Psoas muscle (tissue), 8 donors: ENCODE measurements at places on chromosomes 4 and X. TPM values are rescaled to one million over a fixed set of nuclear protein-coding genes. Genes with fewer than 3 reads are reported as not detected.
A peak's percentile ranks its signal among the peaks of the same experiment; 100 is the strongest.

DNA sequence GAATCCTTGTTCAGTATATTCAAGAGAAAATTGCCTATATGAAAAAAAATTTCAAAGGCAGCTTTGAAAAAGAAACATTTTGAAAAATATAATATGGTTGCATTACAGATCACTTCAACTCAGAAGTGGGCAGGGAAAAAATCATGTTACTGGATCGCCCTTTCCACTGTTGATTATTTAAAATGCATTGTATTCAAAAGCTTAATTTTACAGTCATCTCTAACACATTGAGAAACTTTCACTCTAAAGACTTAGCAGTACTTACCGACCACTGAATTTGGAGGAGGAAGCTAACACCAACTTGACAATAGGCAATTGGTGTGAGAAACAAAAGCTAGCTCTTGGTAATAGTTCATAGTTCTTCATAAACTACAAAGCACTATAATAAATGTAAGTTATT is 101.9 kb downstream of the CEP135 start:
- no peak for DNase-seq

DNA sequence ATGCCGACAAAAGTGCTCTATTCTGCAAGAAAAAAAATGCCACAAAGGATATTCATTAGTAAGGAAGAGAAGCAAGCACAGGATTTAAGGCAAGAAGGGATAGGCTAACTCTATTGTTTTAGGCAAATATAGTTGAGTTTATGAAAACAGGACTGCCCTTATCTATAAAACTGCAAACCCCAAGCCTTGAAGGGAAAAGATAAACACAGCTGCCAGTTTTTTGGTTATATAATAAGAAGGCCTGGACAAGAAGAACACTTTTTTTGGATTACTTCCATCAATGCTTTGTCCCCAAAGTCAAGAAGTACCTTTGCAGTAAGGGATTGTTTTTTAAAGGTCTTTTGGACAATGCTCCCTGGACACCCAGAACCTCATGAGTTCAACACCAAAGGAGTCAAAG is 45.4 kb upstream of the WWC2 start:
- no peak for DNase-seq

DNA sequence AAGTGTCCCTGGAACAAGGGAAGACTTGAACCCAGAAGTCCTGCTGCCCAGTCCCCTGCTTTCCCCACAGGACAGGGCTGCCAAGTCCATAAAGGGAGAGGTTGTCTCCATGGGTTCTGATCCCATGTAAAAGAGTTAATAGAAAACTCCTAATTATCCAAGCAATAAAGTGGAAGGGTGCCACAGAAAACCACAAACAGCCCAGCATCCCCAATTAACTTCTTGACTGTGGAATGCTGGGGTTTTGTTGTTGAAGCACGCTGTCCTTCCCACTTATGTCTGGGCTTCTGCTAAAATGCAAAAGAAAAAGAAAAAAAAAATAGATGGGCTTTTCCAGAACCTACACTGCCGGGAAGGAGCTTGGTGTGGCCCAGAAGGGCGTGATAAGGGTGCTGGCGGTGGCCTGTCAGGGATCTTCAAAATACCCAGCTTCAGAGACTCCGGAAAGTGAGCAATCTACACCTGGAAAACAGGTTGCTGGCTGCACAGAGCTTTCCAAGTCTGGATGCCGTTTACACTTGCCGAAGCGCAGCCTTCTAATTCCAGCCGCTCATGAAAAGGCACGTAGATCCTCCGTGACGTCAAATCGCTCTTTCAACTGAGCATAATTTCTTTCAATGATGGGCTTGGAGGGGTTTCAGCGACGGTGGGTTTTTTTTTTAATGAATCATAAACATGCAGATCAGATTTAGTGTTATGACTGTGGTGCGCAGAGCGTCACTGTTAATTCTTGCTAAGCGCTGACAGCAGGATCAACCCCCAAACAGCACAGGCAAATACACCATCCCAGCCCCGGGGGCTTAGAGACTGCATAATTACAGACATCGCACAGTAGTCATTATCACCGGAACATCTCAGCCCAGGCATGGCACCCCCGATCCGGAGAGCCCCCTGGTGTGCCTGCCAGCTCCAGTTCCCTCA is 197.6 kb downstream of the BCOR start:
- DNase-seq: no peak

GRCh38 chr4:113958766-113959538 is 20.5 kb downstream of the ARSJ start:
- DNase-seq: no peak

GRCh38 chrX:102515975-102516941 is at the start of gene TMSB15A:
Gene TMSB15A (minus strand): TSS chrX:102516739.
- peak; percentile 77 for DNase-seq

DNA sequence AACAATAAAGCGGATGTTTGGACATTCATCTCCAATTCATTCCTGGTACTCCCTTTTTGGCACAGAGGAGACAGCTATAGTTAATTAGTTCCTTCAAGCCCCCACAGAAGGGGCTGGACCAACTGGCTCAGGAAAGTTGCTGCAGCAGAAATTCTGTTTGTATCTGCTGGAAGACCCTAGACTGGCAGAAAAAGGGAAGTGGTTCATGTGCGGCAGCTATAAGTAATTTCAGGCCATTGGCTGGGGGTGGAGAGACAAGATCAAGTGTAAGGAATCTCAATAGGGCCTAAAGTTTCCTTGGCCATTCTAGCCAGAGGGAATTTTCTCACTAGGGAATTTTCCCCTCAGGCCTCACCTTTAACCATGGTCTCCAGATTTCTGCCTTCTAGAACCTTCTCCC is 89.9 kb upstream of the DHX15 start:
- no peak for DNase-seq

DNA sequence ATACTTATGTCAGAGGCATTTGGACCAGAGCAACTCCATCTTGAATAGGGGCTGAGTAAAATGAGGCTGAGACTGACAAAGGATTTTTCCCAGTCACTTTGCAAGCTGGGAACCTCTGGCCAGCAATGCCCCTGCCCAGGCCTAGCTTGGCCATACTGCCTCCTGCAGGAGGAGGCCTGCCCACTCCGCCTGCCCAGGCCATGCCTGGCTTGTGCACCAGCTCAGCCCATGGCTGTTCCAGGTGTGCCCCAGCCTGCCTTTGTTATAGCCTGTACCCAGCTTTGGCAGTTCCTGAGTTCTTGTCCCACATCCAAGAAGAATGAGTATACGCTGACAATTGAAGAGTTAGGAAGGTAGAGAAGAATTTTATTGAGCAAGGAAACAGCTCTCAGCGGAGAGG is 176.1 kb downstream of the AASDH start:
- no peak for DNase-seq

DNA sequence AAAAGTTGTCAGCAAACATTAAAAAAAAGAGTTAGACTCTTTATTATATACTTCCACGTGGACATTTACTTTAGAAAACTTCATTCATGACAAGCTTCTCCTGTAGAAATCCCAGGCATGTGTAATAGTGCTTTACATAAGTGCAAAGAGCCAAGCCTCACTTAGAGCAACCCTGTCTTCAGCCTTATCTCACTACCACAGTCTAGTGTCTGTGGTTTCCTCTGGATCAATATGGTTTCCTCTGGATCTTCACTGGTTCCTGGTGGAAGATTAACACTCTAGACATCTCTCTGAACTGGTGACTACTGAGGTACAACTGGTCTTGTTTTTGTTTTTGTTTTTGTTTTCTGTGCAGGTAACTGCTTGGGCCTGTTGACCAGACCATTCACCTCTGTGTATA is 18.4 kb upstream of the ARMCX5 start:
- no peak for DNase-seq

DNA sequence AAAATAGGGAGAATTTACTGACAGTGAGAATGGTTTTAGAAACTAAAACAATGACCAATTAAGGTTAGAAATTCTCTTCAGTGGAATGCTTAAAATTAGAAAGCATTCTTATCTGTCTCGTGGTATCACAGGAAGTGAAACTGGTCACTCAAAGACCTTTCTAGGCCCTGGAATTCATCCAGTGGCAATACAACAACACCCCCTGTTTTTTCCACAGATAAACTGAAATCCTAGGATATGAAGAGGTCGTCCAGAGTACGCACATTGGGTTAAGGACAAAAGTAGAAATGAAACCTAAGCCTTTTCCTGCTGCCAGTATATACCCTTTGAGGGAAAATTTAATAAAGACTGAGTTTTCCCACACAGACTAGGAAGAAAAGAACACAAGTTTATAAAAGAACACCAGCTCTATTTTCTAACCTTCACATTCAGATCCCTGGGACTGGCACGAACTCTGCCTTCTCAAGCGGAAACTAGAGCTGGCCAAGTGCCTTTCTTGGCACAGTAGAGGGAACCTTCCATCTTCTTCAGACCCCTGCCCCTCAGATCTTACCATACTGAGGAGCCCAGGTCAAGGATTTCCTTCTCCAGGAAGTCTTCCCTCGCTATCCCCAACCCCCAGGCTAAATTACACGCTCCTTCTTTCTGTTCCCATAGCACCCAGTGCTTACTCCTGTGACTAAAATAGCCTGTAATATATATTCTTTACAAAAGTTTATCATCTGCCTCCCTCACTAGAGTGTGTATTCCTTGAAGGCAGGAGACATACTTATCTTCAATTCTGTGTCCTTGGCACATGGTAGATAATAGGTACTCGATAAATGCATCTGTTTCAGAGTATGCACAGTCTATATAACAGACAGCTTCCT is 16.9 kb downstream of the LHFPL1 start:
- DNase-seq: no peak

- no peak for DNase-seq
Measured at GRCh38 chr4:52799813-52800212, 48.6 kb upstream of the ERVMER34-1 start.

DNA sequence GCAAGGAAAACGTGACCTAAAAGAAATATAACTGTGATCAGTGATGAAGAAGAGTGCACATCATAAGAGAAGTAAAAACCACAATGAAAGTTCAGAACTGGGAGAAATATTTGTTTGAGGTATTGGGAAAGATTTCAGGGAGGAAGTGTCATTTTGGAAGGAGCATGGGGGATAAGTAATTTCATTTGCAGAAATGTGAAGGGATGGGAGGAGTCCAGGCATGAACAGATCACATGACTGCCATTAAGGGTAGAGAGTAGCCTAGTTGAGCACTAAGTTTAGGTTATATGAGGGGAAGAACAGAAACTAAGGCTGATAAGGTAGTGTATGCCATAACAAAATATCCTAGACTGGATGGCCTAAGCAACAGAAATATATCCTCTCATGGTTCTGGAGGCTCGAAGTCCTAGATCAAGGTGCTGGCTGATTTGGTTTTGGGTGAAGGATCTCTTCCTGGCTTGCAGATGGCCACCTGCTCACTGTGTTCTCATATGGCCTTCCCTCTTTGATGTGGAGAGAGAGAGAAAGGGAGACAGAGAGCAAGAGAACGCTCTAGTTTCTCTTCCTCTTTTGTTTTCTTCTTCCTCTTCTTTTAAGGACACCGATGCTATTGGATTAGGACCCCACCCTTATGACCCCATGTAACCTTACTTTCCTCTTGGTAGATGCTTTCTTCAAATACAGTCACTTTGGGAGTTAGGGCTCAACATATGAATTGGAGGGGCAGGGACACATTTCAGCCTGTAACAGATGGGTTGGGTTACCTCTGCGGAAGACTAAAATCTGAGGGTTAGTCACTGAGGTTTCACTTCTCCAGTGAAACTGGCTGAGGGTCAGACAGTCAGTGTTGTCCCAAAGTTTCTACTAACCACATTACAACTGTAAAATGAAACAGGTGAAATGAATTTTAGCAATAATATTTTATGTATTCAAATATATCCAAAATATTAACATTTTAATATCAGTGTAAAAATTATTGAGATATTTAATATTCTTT is 77.9 kb downstream of the EGF start:
- no peak for DNase-seq

PABPC1L2B gene
- total RNA-seq: not detected

- no peak for DNase-seq
Measured at GRCh38 chrX:124764354-124764753, 418.0 kb downstream of the SH2D1A start.

GRCh38 chrX:35291013-35291412 is 348.4 kb downstream of the FAM47B start:
- no peak for DNase-seq

- DNase-seq: no peak
Measured at GRCh38 chr4:164056426-164057142, 562.1 kb downstream of the TMA16 start.

DNA sequence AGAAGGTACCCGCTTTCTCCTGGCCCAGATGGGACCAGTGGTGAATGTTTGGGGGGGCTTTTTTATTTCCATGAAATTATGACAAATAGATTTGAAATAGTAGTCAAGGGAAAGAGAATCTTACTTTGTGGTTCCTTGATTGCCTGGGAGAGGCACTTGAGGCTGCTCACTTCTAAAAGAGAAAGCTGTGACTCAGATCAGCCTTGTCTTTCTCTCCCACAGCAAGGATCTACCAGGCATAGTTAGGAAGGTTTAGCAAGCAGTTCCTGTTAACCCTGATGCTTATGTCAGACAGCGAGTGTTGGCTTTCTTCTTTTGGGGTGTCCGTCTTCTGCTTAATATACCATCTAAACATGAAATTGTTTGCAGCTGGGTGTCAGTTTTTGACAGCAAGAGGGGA is 114.5 kb downstream of the TSPAN7 start:
- no peak for DNase-seq

GRCh38 chr4:42673082-42673425 is 16.1 kb upstream of the ATP8A1 start:
- DNase-seq: peak; percentile 27

DNA sequence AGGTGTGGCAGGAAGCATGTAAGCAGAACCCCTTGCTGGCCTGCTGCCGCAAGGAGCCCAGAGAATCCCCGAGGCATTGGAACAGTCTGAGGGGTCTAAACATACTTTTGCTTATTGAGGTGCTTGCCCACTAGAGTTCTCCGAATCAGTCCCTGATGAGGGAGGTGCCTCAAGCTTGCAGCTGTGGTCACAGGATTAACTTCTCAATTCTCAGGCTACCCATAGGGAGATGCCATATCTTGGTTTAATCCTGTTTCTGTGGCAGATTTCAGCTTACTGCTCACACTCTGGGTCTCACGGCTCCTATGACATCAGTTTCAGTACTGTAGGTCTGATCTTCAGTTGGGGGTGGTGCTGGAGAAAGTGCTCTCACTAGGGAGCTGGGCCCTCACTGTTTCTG is 39.9 kb downstream of the CCNG2 start:
- no peak for DNase-seq

CENPVL3 gene
- total RNA-seq: not detected

SHISA3 gene
- total RNA-seq: 0.36 TPM

GRCh38 chrX:48751343-48751742 is 10.2 kb upstream of the GLOD5 start:
- DNase-seq: no peak

- DNase-seq: no peak
Measured at GRCh38 chr4:147772459-147772969, 40.6 kb downstream of the ARHGAP10 start.

NPFFR2 gene
- not detected for total RNA-seq
